ENCODE measurements at places on chromosomes 13 and 19. TPM values are rescaled to one million over a fixed set of nuclear protein-coding genes. Genes with fewer than 3 reads are reported as not detected.

SLC44A2 gene
- 17.6 TPM for total RNA-seq

ZNF69 gene
- 6.0 TPM for total RNA-seq

UGGT2 gene
- 38.6 TPM for total RNA-seq

NALCN gene
- total RNA-seq: 1.5 TPM

SPINT2 gene
- total RNA-seq: not detected

Data from A375 (cell line).